ENCODE measurements at places on chromosomes 6 and 20. TPM values are rescaled to one million over a fixed set of nuclear protein-coding genes. Genes with fewer than 3 reads are reported as not detected.

VSX1 gene
- total RNA-seq, result not detected

SLC35F1 gene
- 0.18 TPM for total RNA-seq

POM121L2 gene
- total RNA-seq, result not detected

CITED2 gene
- total RNA-seq, result 45.1 TPM

ARHGAP18 gene
- 5.2 TPM for total RNA-seq

CAP2 gene
- total RNA-seq, result not detected

GRCh38 chr6:137836788-137837187, 30.3 kb upstream of the TNFAIP3 start:
- DNase-seq, result no peak
- H3K36me3 ChIP-seq, result peaks cover 26% of the 10 kb centered on the region
- no peak overlapping the region for H3K27ac ChIP-seq
- H3K4me3 ChIP-seq, result no peak overlapping the region
- peaks cover 21% of the 10 kb centered on the region for H3K4me1 ChIP-seq

DNA sequence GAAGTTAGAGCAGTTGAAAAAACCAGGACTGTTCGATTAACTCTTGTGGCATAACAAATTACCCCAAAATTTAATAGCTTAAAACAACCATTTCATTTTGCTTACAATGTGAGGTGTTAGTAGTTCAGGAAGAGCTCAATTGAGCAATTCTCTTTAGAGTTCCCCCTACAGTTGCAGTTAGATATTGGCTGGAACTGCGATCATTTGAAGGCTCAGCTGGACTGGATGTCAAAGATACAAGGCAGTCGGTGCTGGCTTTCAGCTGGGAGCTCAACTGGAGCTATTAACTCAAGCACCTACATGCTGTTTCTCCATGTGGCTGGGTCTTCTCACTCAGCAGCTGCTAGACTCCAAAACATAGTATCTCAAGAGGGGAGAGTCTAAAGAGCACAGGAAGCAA, 96.0 kb upstream of the LOC128125822 start:
- no peaks in the 10 kb centered on the region for H3K36me3 ChIP-seq
- no peak overlapping the region for H3K27ac ChIP-seq
- H3K4me3 ChIP-seq, result no peak overlapping the region
- peaks cover 6% of the 10 kb centered on the region for H3K27me3 ChIP-seq
- no peak for DNase-seq

DNA sequence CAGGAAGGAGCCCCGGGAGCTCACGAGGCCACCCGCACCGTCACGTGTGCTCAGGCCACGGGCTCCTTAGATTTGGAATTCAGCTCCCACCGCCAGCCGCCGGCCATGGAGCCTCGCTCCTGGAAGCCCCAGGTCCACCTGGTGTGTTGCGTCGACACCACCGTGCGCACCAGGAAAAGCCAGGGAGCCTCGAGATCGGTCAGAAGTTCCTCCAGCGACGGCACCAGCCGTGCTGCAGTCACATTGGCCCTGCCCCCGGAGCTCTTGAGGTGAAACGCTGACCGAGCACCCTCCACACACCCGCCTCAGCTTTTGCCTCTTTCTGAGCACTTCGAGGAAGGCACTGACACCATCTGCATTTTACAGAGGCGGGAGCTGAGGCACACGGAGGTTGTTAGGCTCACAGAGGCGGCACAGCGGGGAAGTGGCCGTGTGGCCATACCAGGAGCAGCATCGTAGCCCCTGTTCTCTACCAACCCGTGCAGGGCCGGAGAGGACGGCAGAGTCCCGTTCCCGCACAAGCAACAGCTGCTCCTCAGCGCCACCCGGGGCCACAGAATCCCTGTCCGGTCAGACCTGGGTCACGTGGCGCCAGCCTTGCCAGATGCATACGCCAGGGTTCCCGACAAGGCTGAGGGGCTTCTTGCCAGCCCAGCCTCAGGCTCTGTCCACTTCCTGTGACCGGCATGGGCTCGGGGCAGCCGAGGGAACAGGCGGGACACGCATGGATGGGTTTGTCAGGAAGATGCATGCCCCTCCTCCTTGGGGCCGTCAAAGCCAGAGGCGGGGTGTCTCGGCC, 7.6 kb downstream of the NKAIN4 start:
- peaks cover 13% of the 10 kb centered on the region for H3K27me3 ChIP-seq
- no peaks in the 10 kb centered on the region for H3K36me3 ChIP-seq
- no peaks in the 10 kb centered on the region for H3K4me1 ChIP-seq

- H3K4me3 ChIP-seq, result no peak overlapping the region
- H3K27me3 ChIP-seq, result peaks cover 2% of the 10 kb centered on the region
- H3K4me1 ChIP-seq, result no peaks in the 10 kb centered on the region
- no peak for DNase-seq
These were observed 3.0 kb downstream of the ADGRF4 start for GRCh38 chr6:47701363-47701762.

SLC22A3 gene
- not detected for total RNA-seq

- peaks cover 25% of the 10 kb centered on the region for H3K27me3 ChIP-seq
- DNase-seq, result peak; percentile 66
- H3K4me3 ChIP-seq, result peak overlapping the region; percentile 71
- H3K27ac ChIP-seq, result peak overlapping the region; percentile 77
- H3K4me1 ChIP-seq, result peaks cover 14% of the 10 kb centered on the region
These were observed 1.1 kb upstream of the RPS6KA2 start for GRCh38 chr6:166627875-166628801.

DNA sequence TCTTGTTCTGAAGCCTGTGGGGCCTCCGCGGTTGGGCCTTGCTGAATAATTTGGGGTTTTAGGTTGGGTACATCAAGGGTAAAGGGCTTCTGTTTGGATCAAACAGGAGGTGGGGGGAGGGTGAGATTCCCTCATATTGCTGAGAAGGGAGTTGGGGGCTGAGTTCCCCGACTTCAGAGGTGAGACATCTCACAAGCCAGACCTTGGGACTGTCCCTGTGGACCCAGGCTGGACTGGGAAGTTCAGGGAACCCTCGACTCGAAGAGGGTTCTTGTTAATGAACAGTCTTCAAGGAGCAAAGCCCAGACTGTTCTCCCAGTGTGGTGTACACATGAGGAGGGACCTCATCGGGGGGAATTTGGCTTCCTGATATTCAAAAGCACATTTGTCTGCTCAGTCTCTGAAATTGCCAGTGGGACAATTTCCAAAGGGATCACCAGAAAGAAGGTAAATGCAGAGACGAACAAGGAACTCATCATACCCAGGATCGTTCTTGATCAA, 118.5 kb downstream of the SYCP2 start:
- H3K36me3 ChIP-seq, result no peaks in the 10 kb centered on the region
- H3K27ac ChIP-seq, result no peak overlapping the region
- no peak for DNase-seq
- H3K4me1 ChIP-seq, result no peaks in the 10 kb centered on the region

- H3K27me3 ChIP-seq, result no peaks in the 10 kb centered on the region
- H3K36me3 ChIP-seq, result no peaks in the 10 kb centered on the region
- no peak overlapping the region for H3K27ac ChIP-seq
These were observed 21.0 kb downstream of the EPB41L1 start for GRCh38 chr20:36175475-36175995.

DNA sequence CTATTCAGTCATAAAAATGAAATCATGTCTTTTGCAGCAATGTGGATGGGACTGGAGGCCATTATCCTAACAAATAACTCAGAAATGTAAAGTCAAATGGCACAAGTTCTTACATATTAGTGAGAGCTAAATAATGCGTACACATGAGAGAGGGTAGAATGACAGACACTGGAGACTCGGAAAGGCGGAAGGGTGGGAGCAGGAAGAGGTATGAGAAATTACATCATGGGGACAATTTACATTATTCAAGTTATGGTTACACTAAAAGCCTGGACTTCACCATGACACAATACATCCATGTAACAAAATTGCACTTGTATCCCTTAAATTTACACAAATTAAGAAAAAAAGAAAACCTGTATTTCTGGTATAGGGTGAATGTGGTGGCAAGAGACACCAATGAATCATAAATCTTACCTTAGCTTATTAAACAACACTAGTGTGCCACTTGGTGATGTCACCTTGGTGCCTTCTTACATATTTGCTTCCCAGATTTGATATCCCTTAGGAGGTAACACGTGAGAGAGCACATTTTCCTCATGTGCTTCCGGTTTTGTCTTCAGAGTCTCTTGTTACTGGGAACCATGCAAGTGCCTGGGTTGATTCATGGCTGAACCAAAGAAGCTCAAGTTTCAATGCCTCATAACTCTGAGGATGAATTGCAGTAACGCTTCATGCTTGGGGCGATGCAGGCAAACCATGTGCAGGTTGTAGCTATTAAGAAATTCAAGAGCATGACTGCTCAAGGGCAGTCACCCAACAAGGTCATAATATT, 84.6 kb downstream of the DCDC2 start:
- H3K36me3 ChIP-seq, result no peaks in the 10 kb centered on the region
- H3K27ac ChIP-seq, result no peak overlapping the region
- peaks cover 9% of the 10 kb centered on the region for H3K27me3 ChIP-seq

DNA sequence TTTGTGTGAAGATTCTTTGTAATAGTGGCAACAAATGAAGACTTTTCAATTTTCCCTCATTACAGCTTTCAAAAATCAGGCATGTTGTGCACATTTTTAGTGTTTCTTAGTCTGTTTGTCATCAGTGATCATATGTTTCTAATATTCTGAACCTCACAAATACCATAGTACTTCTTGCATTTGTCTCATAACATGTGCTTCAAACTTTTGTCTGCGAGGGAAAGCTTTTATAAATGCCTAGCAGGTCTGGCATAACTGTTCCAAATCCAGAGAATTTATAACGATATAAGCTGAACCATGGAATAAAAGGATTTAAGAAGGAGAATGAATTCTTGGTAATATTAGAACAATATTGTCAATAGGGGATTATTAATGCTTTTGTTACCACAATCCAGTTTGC, 670.2 kb downstream of the RFPL4B start:
- H3K27ac ChIP-seq, result no peak overlapping the region
- no peaks in the 10 kb centered on the region for H3K36me3 ChIP-seq
- H3K4me3 ChIP-seq, result no peak overlapping the region
- DNase-seq, result no peak
- no peaks in the 10 kb centered on the region for H3K27me3 ChIP-seq

IMPG1 gene
- not detected for total RNA-seq

GHRH gene
- total RNA-seq, result not detected

UNC5CL gene
- 1.8 TPM for total RNA-seq

EYS gene
- not detected for total RNA-seq

- H3K27me3 ChIP-seq, result no peaks in the 10 kb centered on the region
- no peak overlapping the region for H3K4me3 ChIP-seq
- H3K27ac ChIP-seq, result no peak overlapping the region
- no peaks in the 10 kb centered on the region for H3K4me1 ChIP-seq
These were observed 174.5 kb downstream of the COL21A1 start for GRCh38 chr6:56072856-56073255.

GRCh38 chr6:109739686-109740085, 48.6 kb downstream of the FIG4 start:
- H3K4me1 ChIP-seq, result peaks cover 5% of the 10 kb centered on the region
- no peak for DNase-seq
- H3K27ac ChIP-seq, result no peak overlapping the region
- H3K27me3 ChIP-seq, result no peaks in the 10 kb centered on the region

DNA sequence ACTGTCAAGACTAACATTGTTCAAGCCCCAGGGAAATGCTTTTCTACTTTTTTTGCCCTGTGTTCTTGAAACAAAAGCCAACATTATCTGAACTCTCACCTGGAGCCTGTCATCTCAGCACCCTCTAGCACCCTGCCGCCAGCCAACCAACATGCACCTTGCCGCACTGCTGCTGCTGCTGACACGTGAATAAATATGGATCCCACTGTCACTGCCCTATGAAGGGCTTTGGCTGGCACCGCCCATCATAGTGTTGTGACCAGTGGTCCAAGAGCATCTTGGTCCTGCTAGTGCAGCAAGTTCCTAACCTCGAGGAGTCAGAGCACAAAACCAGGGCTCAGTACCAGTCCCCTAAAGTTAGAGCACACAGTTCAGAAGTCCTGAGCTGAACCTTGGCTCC, 41.6 kb downstream of the CENPW start:
- no peaks in the 10 kb centered on the region for H3K27me3 ChIP-seq
- H3K4me3 ChIP-seq, result no peak overlapping the region
- H3K27ac ChIP-seq, result no peak overlapping the region
- H3K36me3 ChIP-seq, result no peaks in the 10 kb centered on the region

GMNN gene
- 74.0 TPM for total RNA-seq

TRIM15 gene
- 0.18 TPM for total RNA-seq

GRCh38 chr6:108587258-108588059, 26.7 kb downstream of the FOXO3 start:
- peaks cover 50% of the 10 kb centered on the region for H3K4me1 ChIP-seq
- H3K36me3 ChIP-seq, result no peaks in the 10 kb centered on the region
- DNase-seq, result no peak

DNA sequence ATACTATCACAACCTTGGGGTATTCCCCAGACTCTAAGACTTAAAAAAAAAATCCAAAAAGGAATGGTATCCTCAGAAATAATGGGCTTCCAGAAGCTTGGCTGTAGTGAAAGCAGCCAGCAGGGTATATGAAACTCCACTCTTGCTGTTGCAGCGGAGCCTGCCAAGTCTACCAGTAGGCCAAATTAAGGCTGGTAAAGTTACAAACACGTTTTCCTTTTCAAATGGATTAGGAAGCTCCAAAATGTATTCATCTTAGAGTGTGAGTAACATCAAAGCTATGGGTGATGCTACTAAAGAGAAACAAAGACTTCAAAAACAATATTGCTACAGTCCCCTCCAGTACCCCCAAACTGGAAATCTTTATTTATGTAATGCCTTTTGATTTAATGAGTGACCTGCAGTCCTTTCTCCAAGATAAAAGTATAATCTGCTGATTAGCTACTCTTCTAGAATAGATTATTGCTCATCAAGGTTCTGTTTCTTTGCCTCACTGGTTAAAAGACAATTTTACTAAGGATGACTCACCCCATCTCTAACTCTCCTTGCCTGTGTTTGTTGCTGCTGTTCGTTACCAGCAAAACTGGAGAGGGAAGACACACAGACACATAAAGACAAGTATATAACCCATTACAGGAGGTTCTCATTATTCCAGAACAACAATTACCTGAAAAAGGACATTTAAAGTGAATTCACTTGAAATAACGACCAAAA, 84.9 kb downstream of the BTBD9 start:
- DNase-seq, result no peak
- no peak overlapping the region for H3K27ac ChIP-seq
- peaks cover 4% of the 10 kb centered on the region for H3K4me1 ChIP-seq
- no peak overlapping the region for H3K4me3 ChIP-seq

CST4 gene
- total RNA-seq, result not detected

DNA sequence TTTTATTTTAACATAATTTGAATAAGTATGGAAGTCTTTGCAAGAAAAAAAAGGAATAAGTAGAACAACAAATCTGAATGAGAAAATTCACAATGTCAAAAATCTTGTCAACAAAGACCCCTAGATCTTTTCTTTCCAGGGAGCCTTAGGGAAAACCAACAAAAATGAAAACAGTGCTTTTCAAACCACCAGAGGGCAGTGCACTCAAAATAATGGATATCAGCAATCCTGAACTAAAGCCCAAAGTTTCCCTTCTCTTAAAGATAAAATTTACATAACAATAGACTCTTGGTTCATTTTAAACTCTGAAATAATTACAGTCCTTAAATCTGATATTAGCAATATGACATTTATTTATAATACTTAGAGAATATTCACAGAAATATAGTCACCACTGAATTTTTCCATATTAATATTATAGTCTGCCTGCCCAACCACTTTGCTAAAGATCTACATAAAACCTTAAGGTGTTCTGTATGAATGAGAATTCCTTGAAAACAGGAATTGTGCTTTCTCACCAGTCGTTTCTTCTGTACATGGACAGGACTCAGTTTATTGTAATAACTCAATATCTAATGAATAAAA, 105.3 kb upstream of the BMP5 start:
- H3K4me1 ChIP-seq, result no peaks in the 10 kb centered on the region
- H3K36me3 ChIP-seq, result no peaks in the 10 kb centered on the region
- peak; percentile 9 for DNase-seq
- no peaks in the 10 kb centered on the region for H3K27me3 ChIP-seq
- H3K4me3 ChIP-seq, result no peak overlapping the region

Measured in activated CD4-positive, alpha-beta T cell treated with anti-CD3 and anti-CD28 coated beads for 36 hours (primary cell).